ENCODE measurements at places on chromosomes 5 and 9.

DNA sequence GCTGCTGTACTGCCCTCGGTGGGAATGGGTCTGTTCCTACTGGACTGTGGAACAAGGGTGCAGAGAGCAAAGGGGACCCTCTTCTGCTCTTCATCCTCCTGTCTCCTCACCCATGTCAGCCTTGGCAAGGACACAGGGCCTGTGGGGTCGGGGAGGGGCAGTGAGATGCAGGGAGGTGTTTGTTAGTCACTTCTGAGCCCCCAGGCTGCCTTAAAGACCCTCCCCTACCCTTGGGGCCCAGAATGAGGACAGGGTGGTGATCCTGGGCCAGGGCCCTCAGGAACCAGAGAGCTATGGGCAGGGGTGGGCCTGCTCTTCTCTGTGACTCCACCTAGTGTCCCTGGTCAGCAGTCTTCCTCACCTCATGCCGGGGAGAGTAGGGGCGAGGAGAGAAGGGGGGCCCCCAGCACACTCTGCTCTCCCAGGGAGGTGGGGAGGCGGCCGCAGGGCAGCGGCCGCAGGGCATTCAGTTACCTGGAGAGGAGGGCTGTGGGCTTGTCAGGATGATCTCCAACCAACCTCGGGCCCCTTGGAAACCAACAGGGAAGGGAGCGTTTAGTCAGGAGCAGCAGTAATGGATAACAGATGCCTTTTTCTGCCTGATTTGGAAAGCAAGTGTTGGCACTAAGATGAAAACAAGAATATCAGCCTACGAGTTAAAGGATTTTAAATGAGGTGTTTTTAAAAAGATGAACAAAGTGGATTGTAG lies 62.0 kb upstream of the GARNL3 start:
- no peak for DNase-seq

DNA sequence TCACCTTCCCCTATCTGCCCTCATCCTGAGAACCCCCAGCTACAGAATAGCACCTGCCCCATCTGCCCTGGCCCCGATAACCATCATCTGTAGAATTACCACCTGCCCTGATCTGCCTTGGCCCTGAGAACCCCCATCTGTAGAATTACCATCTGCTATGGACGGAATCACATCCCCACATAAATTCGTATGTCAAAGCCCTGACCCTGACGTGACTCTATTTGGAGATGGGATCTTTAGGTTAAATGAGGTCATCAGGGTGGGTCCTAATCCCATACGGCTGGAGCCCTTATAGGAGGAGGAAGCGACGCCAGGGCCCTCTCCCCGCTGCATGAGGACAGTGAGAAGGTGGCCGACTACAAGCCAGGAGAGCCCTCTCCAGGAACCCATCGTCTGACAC lies 32.6 kb downstream of the SARDH start:
- DNase-seq = no peak

DNA sequence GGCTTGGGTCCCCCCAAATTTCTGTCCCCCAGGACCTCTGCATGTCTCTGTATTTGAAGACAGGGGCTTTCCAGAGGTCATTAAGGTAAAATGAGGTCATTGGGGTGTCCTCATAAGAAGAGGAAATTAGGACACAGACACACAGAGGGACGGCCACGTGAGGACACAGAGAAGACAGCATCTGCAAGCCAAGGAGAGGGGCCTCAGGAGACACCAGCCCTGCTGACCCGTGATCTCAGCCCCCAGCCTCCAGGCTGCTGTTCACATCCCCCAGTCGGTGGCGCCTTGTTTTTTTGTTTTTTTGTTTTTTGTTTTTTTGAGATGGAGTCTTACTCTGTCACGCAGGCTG lies 1.2 kb upstream of the CCDC183 start:
- peak; percentile 49 for DNase-seq

DNA sequence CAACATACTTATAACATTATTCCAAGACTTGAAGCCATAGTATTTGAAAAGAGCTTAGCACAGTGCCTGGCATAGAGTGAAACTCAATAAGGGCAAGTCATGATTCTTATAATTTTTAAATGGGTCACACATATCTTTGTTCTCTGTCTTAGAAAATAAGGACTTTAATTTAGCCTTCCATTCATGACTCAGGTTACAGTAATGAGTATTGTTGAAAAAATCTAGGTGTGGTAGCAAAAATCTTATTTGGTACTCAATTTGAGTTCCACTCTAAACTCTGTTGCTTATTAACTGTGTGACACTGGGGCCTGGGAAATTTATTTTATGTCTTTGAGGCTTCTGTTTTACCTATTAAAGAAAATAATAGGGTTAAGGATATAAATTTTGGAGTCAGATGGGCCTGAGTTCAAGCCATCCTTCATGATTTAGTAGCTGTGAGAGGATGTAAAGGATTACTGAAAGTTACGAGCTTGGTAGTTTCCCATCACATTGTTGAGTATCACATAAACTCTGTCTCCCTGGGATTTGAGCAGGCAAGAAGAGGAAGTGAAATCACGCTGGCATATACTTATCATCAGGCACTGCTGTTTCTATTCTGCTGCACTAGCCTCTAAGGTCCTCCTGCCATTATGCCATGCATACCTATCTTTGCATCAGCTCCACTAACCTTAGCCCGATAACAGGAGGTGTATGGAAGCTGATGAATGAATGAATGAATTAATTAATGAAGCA lies 1.5 kb downstream of the SPINK9 start:
- DNase-seq = no peak

DNA sequence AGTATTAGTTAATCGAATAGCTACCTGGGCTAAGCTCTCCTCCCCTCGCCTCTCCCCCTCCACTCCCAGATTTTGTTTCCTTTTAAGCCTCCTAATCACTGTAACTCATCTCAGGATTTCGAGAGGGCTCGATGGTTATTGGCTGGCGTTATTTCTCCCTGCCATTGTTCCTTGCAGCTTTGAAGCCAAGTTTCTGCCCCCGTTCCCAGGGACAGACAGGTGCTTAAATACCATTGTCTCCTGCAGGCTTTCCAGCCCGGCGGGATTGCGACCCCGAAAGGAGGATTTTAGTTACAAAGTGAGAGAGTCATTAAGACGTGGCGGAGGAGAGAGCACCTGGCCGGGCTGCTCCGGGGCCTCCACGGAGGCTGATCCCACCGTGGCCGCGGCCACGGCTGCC lies 46.2 kb downstream of the ASS1 start:
- DNase-seq = no peak

- DNase-seq = no peak
Measured at GRCh38 chr5:126723643-126724042, 53.3 kb upstream of the LMNB1 start.

- DNase-seq = no peak
Measured at GRCh38 chr9:38293022-38293421, 99.5 kb upstream of the ALDH1B1 start.

All from HL-60 (cell line).